ENCODE measurements at places on chromosomes 1 and 21.

- no peak for DNase-seq
Measured at GRCh38 chr1:193543259-193543658, 356.8 kb upstream of the B3GALT2 start.

DNA sequence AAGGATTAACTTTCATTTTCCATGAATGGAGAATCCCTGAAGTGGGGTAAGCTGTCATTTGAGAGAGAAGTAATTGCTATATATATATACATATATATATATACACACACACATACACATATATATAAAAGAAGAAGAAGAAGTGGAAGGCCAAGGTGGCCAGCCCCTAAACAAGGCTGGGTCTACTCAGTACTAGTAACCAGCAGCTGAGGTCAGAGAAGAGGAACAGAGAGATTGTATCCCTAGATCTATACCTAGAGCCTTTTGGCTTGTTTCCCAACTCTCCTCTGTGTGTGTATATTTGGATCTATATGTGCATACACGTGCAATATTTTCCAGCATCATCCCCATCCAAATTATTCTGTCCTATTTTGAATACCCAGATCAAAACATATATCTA, 5.2 kb downstream of the TNFSF4 start:
- no peak for DNase-seq

- DNase-seq = no peak
Measured at GRCh38 chr1:53331446-53332185, 3.7 kb upstream of the LRP8 start.

DNA sequence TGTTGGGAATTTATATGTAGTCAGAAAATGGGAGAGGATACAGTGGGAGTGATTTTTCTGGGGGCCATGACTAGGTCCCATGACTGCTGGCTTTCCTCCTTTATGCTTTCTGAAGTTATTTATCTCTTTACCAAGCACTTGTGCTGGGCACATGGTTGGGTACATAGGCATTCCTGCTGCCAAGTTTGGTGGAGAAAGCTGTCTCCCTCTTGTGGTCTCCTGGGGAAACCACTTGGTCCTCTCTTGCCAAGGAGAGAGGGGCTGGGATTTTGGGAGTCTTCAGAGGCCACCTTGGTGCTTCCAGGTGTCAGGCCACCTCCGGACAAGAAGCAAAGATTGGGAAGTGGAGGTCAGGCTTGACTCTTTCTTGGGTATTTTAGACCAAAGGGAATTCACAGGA, 120.2 kb upstream of the KCNE2 start:
- no peak for DNase-seq

DNA sequence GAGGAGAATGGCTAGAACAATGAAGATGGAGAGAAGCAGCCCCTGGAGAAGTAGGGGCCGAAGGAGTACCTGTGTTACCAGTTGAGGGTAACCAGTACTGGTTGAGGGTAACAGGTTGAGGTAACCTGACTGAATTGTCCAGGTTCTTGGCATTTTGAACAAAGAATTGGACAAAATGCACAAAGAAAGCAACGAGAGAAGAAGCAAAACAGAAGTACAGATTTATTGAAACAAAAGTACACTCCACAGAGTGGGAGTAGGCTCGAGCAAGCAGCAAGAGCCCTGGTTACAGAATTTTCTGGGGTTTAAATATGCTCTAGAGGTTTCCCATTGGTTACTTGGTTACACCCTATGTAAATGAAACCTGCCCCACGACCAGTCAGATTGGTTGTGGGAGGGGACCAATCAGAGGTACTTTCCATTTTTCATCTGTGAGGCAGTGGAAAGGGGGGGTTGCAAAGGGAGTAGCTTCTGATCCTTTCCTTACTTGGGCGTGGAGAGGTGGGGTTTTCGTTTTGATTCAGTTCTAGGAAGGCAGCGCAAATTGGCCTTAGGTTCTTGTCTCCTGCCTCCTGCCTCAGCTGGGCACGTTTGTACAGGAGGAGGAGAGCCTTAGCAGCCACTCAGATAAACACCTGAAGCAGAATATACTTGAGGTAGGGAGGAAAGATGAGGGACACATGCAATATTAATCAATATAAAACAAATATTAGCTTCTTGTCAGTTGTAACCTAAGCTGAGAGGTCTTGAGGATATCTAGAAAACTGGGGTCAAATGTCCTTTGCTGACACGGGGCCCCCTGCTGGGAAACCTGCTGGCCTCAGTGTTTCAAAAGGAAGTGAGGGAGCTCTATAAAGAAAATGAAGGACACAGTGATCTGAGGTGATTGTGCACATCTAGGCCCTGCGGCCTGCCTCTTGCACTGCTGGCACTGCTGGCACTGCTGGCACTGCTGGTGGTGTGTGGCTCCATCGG, 14.3 kb upstream of the LSM10 start:
- DNase-seq = no peak

- no peak for DNase-seq
Measured at GRCh38 chr1:212651521-212651920, 43.0 kb downstream of the ATF3 start.

GRCh38 chr1:205842229-205842628, 7.7 kb downstream of the PM20D1 start:
- no peak for DNase-seq

DNA sequence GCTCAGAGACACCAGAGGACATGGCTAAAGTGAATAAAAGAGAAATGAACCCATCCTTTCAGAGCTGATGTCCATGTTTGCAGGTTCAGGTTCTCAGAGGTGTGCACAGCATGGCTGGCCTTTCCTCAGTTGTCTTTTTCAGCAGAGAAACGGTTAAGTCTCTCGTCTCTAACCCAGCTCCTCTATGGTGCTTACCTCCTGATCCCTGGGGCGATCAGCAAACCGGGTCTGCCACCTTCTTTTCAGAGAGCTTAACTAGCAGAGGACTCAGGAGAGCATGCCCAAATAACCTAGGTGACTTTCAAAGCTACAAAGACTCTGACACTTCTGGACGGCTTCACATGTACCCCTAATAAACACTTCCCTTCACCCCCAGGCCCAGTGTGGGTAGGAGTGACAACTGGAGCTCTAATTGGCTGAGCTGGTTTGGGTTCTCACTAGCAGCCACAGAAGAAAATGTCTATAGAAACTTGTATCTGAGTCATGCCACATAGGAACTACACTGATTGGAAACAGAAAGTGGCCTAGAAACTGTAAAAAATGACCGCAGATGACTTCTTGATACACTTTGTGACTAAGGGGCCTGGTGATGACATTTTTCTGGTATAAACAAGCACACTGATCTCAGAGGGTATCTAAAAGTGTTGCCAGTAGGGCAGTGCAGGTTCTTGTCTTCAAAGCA, at the start of gene AIM2:
TSS of gene AIM2 (minus strand) at position 329 of the 682 bp plus-strand sequence. CDS start 3,267 bp downstream, outside the sequence.
- peak; percentile 13 for DNase-seq

All from stimulated activated CD8-positive, alpha-beta memory T cell treated with anti-CD3 and anti-CD28 coated beads, Interleukin-7, amount 100 ng/mL, for 1 hour (primary cell).